ENCODE measurements at places on chromosomes 3 and 15.

GRCh38 chr3:74648107-74648506 is 33.6 kb upstream of the CNTN3 start:
- no peak for DNase-seq

DNA sequence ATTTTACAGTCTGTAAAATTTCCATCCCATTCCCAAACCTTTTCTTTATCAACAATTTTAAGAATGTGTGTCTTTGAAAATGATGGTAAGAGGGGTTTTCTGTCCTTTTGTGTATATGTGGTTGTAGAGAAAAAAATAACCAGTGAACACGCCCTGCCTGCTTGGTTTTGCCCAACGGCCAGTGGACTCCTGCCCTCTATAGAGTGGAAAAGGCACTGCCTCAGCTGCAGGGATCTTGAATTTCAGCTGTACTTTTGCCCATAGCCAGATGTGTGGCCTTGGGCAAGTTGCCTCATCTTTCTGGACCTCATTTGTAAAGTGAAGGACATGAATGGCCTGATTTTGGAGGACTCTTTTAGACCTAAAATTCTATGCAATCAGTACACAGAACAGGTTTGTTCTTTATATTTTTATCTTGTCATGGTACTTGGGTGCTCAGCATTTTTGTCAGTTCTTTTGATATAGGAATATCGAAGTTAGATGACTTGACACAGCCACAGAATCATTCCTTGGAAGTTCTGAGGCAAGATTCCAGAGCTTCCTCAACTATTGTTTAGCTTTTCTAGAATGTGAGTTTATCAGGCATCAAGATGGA is 81.0 kb downstream of the CLDN11 start:
- no peak for DNase-seq

DNA sequence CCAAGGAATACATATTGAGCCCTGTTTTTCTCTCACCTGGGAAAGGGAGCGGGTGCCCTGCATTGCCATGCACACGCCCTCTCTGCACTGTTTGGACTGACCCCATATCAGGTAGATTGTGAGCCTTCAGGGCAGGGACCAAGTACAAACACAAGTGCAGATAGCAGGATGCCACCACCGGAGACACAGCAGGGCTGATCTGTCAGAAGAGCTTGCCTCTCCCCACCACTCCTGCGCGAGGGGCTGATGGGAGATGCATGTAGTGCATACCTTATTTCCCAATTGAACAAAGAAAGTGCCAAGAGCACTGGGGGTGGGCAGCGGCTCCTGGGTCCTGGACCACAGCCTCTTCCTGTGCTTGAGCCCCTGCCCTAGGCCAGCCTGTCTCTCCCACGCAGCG is 9.0 kb upstream of the SLCO2A1 start:
- no peak for DNase-seq

- DNase-seq = no peak
Observed at GRCh38 chr3:160154033-160154432, 71.2 kb upstream of the C3orf80 start.

GRCh38 chr3:15539066-15539465 is 17.6 kb upstream of the COLQ start:
- no peak for DNase-seq

- DNase-seq = no peak
Observed at GRCh38 chr3:42746455-42747450, 26.3 kb downstream of the CCDC13 start.

GRCh38 chr3:191220908-191221307 is 21.9 kb downstream of the OSTN start:
- no peak for DNase-seq

DNA sequence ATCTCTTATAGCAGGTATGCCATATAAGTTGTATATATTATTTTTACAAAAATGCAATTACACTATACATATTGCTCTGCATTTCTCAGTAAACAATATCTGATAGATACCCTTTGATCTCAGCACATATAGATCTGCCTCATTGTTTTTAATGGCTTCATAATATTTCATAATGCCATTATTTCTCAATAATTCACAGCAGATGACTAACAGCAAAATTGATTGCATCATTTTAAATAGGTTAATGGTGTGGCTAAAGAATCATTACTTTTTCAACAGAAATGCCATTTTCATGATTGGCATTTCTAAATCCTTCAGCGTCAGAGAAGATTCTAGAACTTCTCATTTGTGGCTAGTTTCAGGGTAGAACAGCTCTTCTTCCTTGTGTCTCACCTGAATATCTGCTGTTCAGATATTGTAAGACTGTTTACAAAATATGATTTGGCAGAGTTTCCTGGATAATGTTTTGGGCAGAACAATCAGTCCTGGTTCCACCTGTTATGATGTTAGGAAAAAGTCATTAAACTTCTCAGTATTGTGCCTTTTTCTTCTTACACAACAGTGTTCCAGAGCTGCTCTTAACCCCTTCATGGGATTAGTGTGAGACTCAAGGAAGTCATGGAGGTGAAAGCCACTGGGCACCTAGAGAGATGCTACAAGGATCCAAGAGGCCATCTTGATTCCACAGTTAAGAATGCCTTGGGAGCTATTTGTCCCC is 397.6 kb upstream of the THBS1 start:
- DNase-seq = no peak

DNA sequence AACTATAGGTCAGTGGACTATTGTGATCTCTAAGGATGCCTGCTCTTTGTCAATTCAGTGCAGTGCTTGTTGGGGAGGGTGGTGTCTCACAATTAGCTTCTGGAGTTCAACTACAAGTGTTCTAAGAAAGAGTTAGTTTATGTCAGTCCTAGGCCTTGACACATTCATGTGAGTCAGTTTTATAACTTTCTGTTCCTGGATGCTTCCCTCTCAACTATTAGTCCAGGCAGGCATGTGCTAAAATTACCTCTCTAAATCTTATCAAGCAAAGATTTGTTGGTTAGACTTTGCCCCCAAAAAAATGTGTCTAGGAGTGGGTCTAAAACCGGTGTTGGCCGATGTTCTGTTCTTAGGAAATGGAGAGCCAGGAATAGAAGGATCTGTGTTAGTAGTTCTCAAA is 378.3 kb downstream of the IL5RA start:
- no peak for DNase-seq

GRCh38 chr3:63251499-63251898 is 26.6 kb upstream of the SYNPR start:
- no peak for DNase-seq

All from natural killer cell treated with Interleukin-12 subunit alpha and Interleukin-12 subunit beta and Interleukin-15 and Interleukin-18, amount 100 ng/mL, for 72 hours (primary cell).